NCI-H187 treated with DMSO at 0.1 percent for 48 hours (cell line): ENCODE measurements at places on chromosomes 3 and 15.

DNA sequence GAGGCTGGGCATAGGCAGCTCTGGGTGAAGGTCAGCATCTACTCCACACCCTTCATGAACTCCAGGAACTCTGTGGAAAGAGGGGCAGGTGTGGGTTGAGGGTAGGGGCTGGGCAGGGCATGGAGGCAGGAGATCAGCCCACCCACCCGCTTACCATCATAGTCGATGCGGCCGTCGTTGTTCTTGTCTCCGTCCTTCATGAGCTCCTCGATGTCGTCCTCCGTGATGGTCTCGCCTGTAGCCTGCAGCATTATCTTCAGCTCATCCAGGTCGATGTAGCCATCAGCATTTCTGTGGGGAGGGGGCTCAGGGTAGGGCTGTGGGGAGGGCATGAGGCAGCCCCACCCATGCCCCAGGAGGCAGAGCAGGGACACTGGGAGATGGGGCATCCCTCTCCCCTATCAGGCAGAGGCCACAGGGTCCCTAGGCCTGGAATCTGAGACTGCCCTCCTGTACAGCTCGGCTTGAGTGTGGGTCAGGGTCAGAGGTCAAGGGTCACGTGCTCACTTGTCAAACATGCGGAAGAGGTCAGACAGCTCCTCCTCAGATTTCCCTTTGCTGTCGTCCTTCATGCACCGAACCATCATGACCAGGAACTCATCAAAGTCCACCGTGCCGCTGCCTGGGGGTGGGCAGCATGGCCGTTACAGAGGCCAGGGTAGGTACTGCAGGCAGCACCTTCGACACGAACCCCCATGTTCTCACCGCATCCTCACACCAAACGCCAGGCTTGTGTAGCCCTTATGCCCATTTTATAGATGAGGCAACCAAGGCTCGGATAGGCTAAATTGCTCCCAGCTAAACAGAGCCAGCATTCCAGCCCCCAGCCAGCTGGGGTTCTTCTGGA, 2.4 kb downstream of the TNNC1 start:
- DNase-seq = no peak

GRCh38 chr15:35436422-35436821, 109.5 kb downstream of the DPH6 start:
- DNase-seq = no peak

DNA sequence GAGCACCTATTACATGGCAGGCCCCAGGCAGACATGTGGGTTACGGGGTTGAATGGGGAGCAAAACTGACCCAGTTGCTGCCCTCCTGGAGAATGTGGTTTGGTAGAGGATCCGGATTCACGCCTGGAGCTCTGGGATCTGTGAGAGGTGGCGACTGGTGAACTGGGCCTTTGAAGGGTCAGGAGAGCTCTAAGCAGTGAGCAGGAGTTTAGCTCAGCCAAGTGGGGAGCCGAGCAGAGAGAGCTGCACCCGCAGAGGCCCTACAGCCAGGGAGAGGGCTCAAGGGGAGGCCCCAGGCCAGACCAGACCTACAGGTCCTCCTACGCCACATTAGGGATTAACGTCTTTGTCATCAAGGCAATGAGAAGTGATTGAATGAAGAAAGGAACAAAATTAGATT, 179.8 kb upstream of the TLE3 start:
- DNase-seq = no peak

DNA sequence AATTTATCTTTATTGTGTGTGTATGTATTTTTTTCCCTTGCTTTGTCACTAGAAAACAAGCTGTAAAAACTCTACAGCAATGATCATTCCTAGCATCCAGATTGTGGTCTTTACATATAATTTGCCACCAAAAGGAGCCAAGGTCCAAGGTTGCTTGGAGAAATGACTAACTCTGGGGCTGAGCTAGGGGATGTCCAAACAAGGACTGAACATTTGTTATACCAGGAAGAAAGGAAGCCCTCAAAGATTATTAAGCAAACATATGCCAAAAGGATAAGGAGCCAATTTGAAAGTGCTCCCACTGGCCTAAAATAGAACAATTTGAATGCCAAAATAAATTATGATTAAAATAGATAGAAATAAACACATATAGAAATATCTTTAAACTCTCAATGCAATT, 293.3 kb downstream of the ZIC1 start:
- no peak for DNase-seq

- DNase-seq = no peak
These were observed 88.4 kb upstream of the TLE3 start for GRCh38 chr15:70186152-70186551.

DNA sequence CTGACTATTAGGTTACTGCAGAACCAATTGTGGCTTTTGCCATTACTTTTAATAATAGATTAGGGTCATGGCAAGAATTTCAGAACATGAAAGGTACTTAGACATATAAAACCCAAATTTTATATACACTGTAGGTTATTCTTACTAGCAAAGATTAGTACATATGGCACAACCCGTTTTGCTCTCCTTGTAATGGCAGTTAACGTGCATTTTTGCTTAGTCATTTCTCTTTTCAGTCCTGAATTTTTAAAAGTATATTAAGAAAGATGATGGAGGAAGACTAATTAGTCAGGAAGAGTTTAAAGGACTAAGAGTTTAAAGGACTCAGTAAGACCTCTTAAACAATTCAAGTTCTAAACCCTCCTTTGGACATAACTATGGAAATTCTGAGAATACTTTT, 114.0 kb downstream of the PEAK1 start:
- DNase-seq = no peak

- DNase-seq = no peak
These were observed 180.7 kb upstream of the TTC14 start for GRCh38 chr3:180421221-180421620.

DNA sequence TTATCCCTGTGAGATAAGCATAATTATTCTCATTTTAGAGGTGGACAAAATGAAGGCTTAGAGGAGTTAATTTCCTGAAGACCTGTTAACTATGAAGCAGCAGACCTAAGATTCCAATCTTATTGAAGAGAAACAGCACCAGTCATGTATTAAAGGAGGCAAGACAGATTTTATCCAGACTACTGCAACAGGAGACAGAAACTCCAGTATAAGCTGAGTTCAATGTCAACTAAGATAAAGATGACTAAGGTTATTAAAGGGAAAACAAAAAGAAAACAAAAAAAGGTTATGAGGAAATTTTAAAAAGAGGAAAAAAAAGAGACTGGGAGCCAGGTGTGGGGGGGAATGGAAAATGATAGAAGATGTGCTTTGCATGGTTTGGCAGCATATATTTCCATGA, 707.7 kb upstream of the NR2F2 start:
- DNase-seq = no peak

GRCh38 chr3:153785901-153786300, 335.3 kb upstream of the ARHGEF26 start:
- DNase-seq = no peak

DNA sequence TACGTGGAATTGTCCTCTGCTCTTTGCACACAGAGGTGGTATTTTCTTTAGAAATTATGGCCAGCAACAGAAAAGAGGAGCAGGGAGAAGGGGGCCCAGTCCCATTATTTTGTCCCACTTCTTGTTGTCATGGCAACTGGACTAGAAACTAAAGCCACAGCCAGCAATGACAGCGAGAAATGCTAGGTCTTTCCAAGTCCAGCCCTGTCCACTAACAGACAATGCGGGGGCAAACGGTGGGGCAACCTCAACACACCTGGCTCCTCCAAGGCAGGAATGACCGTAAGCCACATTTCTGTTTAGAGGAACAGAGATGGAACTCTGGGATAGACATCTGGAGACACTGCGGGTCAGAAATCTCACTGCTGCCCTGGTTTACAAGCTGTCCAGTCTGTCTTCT, 107.3 kb downstream of the RFTN1 start:
- no peak for DNase-seq

DNA sequence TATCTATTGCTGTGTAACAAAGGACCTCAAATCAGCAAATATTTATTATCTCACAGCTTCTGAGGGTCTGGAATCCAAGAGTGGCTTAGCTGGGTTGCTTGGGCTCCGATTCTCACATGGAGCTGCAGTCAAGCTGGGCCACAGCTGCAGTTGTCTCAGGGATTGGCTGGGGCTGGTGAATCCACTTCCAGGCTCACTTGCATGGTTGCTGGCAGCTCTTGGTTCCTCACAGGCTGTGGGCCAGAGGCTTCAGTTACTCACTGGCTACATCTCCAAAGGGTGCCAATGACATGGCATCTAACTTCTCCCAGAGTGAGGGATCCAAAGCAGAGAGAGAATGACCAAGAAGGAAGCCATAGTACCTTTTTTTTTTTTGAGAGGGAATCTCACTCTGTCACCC, 13.9 kb upstream of the SYNM start:
- DNase-seq = no peak

DNA sequence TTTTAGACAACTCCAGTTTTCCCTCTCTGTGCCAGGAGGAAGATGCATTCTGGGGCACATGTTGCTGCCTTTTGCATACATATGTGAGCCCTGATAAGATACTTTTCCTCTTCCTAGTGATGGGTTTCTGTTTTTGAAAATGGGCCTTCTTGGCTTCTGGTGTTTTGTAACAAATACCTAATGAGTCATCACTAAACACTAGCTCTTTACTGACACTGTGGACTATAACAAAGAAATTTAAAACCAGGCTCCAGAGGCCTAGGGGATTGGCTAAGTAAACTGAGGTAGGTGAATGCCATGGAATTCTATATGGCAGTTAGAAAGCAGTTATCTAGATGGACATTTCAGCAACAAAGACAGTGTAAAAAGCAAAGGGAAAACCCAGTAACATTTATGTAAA, 93.4 kb upstream of the NR2E3 start:
- DNase-seq = no peak

GRCh38 chr15:38746211-38746610, 181.6 kb upstream of the RASGRP1 start:
- no peak for DNase-seq

GRCh38 chr3:194281766-194282165, 69.4 kb downstream of the CPN2 start:
- DNase-seq = no peak

DNA sequence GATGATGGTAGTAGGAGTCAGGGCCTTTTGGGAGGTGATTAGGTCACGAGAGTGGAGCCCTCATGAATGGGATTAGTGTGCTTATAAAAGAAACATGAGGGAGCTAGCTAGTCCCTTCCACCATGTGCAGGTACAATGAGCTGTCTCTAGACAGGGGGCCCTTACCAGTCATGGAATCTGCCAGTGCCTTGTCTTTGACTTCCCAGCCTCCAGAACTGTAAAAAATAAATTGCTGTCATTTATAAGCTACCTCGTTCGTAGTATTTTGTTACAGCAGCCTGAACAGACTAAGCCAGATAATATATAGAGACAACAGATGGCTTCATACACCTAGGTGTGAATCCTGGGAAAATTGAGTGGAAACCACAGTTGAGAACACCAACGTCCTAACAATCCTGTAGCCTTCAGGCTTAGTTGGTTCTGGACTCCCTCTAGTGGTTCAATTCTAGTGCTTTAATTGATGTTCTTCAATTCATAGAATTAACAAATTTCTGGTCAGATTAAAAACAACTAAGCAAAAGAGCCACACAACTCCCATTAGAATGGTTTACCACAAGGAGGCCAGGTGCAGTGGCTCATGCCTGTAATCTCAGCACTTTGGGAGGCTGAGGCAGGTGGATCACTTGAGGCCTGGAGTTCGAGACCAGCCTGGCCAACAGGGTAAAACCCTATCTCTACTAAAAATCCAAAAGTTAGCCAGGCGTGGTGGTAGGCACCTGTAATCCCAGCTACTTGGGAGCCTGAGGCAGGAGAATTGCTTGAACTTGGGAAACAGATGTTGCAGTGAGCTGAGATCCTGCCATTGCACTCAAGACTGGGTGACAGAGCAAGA, 21.3 kb upstream of the GATM start:
- DNase-seq = peak; percentile 12

GRCh38 chr15:97501291-97501690, 459.2 kb upstream of the ARRDC4 start:
- no peak for DNase-seq

GRCh38 chr3:62827550-62827949, 47.7 kb downstream of the CADPS start:
- no peak for DNase-seq

GRCh38 chr3:57370341-57370740, 77.9 kb upstream of the ASB14 start:
- DNase-seq = no peak

GRCh38 chr3:18901571-18901970, 246.7 kb upstream of the KCNH8 start:
- DNase-seq = no peak

DNA sequence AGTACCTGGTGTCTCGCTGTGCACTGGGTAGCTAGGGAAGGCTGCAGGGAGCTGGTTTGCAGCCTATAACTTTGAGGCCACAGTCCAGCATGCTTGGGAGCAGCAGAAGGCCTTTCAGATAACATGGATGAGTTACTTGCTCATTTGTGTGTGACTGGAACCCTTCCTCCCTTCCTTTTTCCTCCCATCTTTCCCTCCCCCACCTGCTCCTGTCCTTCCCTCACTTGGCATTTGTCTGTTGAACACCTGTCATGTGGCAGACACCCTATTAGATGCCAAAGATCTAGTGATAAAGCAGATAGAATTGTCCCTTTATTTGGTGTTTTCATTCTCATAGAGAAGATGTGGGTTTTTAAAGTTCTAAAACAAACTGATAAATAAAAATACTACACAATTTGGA, 71.6 kb downstream of the LRTM1 start:
- DNase-seq = no peak

GRCh38 chr3:191339316-191339917, 9.1 kb upstream of the UTS2B start:
- DNase-seq = no peak

GRCh38 chr15:25676070-25676469, 187.1 kb downstream of the ATP10A start:
- no peak for DNase-seq

- no peak for DNase-seq
These were observed 28.2 kb downstream of the NEK4 start for GRCh38 chr3:52742418-52743041.

GRCh38 chr3:186185194-186185787, 76.4 kb upstream of the ETV5 start:
- DNase-seq = no peak

DNA sequence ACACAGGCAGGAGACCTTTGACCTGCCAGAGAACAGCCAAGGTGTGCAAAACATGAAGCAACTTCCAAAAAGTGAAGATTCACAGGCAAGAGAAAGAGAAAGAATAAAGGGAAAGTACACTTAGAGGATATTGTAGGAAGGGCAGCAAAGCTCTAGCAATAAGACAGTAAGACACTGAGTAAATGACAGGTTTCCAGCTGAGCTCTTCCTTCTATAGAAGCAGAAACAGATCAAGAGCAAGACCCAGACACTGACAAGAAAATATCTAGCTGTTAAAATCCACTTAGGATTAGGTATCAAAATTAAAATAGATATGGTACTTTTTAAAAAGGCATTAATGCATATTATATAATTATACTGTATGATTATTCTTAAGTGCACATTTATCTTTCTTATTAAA, 333.4 kb downstream of the RAP2B start:
- DNase-seq = no peak
